Activated CD4-positive, alpha-beta T cell treated with anti-CD3 and anti-CD28 coated beads for 4 hours (primary cell): ENCODE measurements at places on chromosomes 1 and 21.

- DNase-seq = no peak
These were observed 61.3 kb upstream of the WDR26 start for GRCh38 chr1:224495866-224496265.

DNA sequence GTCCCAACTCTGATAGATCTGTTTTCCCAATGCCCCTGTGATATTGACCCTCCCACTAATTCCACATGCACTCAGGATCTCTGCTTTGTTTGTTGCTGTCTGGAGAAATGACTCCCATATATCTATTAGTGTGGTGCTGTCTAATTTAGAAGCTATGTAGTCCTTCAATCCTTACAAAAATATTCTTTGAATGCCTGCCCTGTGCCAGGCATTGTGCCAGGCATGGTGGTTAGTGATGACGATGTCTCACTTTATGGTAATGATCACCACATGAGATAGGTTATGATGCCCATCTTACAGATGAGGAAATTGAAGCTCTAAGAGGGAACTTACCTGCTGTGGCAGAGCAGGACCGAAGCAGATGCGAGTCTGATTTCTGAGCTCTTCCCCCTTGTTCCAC lies 12.9 kb downstream of the MYOG start:
- DNase-seq = no peak

GRCh38 chr1:235025422-235025984 lies 103.1 kb downstream of the TOMM20 start:
- DNase-seq = no peak

DNA sequence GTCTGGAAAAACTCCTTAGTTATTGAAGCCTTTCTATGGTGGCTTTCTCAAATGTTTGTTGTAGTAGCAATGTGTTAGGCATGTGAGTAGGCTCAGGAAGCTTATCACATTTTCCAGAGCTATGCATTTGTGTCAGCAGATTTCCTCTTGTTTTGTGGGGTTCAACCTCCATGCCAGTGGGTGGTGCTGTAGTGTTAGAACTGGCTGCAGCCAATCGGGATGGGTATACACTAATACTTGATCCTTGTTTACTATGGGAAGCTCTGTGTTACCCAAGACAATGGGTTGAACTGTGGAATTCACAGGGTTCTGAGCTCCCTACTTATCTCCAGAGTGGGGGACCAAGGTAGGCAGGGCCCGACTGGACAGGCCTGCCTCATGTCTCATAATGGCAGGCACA lies 348.5 kb upstream of the ADAMTS5 start:
- DNase-seq = no peak

GRCh38 chr1:228408869-228409805 lies 2.5 kb upstream of the TRIM11 start:
- DNase-seq = no peak

GRCh38 chr21:41506611-41507520 lies 1.1 kb downstream of the TMPRSS2 start:
- DNase-seq = no peak

DNA sequence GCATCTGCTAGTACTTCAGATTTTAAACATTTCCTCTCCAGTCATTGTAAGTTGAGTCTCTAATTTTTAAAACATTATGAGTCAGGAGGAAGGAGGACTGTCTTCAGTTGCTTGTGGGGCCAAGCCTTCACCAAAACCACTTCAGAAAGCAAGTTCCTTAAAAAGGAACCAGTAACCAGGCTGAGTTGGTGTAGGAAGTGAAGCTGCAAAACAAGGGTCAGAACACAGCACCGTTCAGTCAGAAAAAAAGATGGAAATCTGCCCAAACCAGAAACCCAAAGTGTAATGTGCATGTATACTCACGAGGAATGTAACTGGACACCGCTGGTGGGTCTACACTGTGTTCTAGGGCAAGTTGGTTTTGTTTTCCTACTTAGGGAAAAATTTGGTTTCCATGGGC lies 402.1 kb downstream of the SETD4 start:
- no peak for DNase-seq

DNA sequence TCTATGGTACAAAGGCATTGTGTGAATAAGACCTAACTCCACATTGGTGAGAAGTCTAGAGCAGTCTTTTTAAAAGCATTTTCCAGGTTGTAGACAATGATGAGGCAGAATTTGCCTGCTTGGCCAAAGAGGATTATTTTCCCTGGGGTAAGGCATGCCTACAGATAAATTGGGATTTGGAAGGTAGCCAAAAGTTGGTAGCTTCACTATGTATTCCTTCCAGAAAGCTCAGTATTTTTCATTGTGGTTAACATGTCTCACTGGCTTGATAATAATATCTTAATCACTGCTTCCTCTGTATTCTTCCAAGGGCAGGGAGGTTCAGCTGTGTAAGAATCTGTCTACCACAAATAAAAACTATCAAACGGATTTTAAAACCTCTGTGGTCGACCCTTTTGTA lies 590.8 kb upstream of the PRMT6 start:
- no peak for DNase-seq

DNA sequence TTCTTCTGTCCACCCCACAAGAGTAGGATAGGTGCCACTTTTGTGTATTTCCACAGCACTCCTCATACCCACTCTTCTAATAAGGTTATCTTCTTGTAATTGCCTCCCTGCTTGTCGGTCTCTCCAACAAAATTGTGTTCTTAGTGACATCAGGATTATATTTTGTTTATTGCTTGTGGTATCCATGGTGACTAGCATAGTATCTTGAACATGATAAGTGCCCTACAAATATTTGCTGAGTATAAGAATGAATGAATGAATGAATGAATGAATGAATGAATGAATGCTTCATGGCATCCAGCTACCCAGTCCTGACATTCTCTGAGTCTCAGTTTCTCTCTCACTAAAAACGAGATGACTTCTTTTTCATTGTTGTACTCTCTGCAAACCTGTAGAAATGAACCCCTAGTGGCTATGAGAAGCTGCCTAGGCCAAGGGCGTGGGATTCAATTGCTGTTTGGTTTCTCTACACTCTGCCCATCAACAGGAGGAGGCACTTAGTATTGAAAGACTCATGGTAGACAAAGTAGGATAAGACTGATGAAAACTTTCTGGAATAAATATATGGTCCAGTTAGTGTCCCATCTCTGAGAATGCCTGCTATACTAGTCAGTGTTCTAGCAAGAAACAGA lies 121.0 kb downstream of the TMEM53 start:
- DNase-seq = no peak

DNA sequence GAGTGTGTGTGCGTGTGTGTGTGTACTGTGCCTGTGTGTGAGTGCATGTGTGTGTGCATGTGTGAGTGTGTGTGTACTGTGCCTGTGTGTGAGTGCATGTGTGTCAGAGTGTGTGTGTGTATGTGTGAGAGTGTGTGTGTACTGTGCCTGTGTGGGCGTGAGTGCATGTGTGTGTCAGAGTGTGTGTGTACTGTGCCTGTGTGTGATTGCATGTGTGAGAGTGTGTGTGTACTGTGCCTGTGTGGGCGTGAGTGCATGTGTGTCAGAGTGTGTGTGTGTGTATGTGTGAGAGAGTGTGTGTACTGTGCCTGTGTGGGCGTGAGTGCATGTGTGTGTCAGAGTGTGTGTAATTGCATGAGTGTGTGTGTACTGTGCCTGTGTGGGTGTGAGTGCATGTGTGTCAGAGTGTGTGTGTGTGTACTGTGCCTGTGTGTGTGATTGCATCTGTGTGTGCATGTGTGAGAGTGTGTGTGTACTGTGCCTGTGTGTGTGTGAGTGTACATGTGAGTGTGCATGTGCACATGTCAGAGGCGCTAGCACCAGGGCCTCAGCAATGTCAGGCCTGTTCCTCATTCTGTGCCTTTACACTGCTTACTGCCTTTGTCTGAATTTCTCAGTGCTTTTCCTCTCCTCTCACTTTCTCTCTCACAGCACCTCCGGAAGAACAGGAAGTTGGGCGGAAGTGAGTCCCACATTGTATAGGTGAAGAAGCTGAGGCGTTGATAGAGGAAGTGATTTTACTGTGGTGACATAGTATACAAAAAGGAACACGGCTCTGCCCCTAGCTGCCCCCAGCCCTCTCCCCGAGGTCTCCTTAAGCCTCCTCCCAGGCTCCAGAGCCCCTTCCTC lies 4.9 kb downstream of the SLC5A9 start:
- DNase-seq = no peak

DNA sequence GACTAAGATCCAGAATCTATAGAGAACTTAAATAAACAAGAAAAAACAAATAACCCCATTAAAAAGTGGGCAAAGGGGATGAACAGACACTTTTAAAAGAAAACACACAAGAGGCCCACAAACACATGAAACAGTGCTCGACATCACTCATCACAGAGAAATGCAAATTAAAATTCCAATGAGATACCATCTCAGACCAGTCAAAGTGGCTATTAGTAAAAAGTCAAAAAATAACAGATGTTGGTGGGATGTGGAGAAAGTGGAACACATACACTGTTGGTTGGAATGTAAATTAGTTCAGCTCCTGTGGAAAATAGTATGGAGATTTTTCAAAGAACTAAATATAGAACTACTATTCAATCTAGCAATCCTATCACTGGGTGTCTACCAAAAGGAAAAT lies 143.1 kb downstream of the IFI44 start:
- DNase-seq = no peak

GRCh38 chr1:10444795-10445397 lies 4.9 kb upstream of the CORT start:
- DNase-seq = no peak

- DNase-seq = no peak
These were observed 412.2 kb downstream of the MATN1 start for GRCh38 chr1:30310966-30311742.

DNA sequence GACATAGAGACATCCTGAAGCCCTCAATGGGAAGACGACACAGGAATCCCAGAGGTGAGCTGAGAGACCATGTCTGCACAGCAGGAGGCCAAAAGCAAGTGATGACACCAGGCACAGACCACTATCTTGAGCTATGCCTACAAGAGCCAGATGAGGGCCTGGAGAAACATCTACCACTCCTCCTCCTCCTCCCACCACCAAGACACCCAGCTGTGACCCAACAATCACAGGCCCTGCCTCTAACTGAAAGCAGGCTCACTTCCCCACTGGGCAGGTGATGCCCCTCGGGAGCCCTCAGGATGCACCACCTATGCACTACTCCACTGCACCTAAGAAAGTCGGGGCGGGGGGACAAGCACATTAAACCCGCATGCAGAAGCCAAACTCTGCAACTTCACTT lies 16.5 kb downstream of the TADA1 start:
- no peak for DNase-seq

GRCh38 chr1:151853411-151853943 lies at the start of gene THEM5:
Gene THEM5 (minus strand): TSS chr1:151853712. CDS start chr1:151853565, 147 bp downstream.
- DNase-seq = no peak

DNA sequence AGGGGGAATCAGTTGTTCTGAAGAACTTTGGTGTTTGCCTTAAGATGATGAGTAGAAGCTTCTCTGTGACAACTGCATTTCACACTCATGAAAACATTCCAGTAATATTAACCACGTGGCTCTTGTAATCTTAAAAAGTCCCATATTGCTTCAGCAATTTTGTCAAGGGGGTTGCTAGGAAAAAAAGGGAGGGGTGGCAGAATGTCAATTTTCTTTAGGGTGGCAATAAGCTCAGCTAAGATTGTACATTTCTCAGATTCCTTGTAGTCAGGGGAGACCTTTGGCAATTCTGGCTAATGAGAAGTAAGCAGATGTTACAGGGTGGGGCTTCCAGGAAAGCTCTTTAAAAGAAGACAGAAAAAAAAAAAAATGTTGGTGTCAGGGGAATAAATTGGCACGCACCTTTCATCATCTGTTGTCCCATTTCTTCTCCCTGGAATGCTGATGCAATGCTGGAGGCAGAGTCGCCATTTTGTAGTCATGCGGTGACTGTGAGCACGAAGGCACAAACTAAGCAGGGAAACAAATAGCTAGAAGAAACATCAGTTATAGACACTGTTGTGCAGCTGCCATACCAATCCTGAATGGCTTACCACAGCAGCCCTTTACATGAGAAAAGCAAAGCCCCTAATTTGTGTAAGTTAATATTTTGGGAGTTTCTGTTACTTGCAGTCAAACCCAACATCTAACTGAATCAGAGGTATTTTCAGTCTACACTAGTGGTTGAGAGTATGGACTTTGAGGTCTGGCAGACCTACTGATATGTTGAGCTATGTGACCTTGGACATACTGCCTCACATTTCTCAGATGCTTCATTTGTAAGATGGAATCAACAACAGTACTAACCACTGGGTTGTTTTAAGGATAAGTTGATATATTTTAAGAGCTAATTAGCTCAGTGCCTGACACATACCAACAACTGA lies 56.1 kb upstream of the MRPS6 start:
- no peak for DNase-seq

- no peak for DNase-seq
These were observed 62.6 kb downstream of the SUSD4 start for GRCh38 chr1:223301371-223301770.

- DNase-seq = no peak
These were observed 5.8 kb upstream of the IKBKE start for GRCh38 chr1:206464456-206464964.

- DNase-seq = no peak
These were observed 616 bp downstream of the TAF12 start for GRCh38 chr1:28642056-28642846.

DNA sequence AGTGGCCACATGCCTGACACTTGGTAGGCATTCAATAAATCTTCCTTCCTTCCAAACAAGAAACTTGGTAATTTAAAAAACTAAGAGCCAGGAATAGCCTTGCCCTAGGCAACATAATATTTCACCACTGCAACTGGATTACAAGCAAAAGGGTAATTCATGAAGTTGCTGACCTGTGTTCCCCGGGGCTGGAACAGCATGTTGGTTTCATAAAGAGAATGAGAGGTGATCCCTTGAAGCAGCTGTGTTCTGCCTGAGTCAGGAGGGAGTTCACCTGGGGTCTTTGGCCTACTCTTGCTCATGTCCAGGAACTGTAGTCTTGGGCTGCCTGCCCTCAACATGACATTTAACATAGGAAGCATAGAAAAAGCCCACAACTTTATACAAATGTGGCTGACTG lies 329.0 kb upstream of the DAB1 start:
- no peak for DNase-seq

DNA sequence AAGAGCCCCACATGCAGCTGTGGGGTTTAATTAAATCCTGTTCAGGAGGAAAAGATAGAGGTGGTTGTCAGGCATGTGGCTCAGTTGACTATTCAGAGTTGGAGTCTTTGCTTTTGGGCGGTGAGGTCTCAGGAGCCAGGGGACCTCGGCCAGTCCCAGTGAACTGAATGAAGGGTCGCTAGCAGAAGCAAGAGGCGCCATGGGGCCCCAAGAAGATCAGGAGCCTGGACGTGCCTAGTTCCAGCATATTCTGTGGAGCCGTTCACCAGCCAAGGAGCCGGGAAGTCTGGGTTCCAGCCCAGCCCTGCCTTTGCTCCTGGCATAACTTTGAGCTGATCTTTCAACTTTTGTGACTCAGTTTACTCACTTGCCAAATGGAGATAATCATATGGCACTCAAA lies 217.7 kb upstream of the IRF2BP2 start:
- no peak for DNase-seq
